ENCODE measurements at places on chromosomes 5 and 9.
A peak's percentile ranks its signal among the peaks of the same experiment; 100 is the strongest.

- no peak for DNase-seq
These were observed 543.2 kb upstream of the SGCD start for GRCh38 chr5:155783791-155784190.

- DNase-seq = no peak
These were observed 253.0 kb downstream of the HINT1 start for GRCh38 chr5:130912088-130912487.

- DNase-seq = no peak
These were observed 7.5 kb upstream of the ANKRD33B start for GRCh38 chr5:10556289-10556807.

- DNase-seq = no peak
These were observed at the start of gene S100Z for GRCh38 chr5:76849419-76850291. TSS of gene S100Z (plus strand) at chr5:76850014. CDS start at chr5:76875360, 25,346 bp downstream.

DNA sequence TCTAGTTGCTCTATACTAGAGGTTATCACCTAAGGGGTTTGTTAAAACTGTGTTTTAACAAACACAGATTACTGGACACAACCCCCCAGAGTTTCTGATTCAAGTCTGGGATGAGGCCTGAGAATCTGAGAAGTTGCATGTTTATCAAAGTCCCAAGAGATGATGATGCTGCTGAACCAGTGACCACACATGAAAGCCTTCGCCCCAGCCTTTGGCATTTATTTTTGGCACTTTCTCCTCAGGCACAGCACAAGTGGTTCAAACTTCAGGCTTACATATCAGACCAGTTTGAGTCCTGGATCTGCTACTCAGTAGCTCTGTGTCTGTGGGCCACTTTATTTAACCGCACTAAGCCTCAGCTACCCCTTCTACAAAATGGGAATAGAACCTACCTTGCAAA, 407.2 kb upstream of the PIK3R1 start:
- DNase-seq = no peak

DNA sequence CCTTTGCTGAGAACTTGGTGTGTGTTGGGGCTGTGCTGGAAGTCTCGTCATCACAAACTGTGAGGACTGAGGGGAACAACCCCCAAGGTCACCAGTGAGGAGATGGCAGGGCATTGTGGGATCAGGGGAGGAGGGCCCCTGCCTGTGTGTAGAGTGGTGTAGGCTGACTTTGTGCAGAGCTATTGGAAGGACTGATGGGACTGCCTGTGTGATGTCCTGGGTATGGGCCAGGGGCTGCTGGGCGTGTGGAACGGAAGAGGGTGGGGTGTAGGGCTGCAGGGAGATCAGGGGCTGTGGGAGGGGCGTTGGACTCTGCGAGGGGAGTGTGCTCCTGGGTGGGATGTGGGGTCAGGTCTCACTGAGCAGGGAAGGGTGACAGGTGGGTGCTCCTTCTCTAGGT, 3.6 kb downstream of the WNK2 start:
- no peak for DNase-seq

GRCh38 chr5:68087866-68088265, 127.7 kb upstream of the PIK3R1 start:
- no peak for DNase-seq

DNA sequence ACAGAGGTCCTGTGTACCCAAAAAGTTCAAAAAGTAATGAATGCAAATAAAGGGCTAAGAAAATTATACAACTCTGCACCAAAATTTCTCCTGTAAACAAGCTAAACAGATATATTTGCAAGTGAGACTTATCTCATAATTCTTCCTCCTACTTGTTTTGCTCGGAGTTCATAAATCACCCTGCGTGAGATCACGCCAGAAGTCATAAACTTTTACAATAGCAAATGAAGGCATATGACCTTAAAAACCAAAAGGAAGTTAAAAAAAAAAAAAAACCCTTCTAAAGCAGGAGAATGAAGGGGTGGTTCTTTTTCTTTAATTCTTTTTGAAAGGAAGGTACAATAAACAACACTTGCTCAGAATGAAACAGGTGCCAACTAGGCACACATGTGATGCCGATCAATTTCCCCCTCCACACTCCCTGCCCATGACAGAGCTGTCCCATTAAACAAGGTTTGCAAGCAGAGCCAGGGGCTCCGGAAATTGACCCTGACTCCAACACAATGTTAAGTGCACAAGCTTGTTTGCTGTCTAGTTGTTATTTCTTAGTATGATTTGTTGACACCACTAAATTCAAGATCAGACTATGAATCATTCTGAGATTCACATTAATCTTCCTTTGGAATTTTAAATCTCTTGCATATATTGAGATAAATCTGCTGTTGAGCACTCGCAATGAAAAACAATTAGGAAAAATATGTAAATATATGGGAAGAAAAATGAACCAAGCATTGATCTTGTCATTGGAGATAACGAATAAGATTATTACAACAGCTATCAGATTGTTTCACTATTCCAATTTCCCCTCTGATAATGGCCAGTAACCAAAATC, 46.3 kb downstream of the DROSHA start:
- no peak for DNase-seq

GRCh38 chr9:115237385-115237998, 119.5 kb upstream of the TNC start:
- DNase-seq = no peak

- peak; percentile 82 for DNase-seq
These were observed 297.3 kb downstream of the NR3C1 start for GRCh38 chr5:143106174-143106573.

- no peak for DNase-seq
These were observed 108.1 kb upstream of the RAI14 start for GRCh38 chr5:34548086-34548403.

DNA sequence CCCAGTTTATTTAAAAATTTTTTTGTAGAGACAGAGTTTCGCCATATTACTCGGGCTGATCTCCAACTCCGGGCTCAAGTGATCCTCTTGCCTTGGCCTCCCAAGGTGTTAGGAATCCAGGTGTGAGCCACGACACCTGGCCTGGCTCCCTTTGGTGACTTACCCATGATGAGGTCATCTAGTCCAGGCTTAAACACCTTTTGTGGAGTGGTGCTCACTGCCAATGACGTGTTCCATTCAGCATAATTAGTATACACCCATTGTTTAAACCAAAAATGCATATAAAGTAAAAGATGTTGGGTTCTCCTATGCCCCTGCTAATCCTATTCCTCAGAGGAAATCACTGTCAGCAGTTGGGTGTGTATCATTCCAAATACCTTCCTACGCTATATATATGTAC, 91.0 kb downstream of the HSPA4 start:
- DNase-seq = no peak

DNA sequence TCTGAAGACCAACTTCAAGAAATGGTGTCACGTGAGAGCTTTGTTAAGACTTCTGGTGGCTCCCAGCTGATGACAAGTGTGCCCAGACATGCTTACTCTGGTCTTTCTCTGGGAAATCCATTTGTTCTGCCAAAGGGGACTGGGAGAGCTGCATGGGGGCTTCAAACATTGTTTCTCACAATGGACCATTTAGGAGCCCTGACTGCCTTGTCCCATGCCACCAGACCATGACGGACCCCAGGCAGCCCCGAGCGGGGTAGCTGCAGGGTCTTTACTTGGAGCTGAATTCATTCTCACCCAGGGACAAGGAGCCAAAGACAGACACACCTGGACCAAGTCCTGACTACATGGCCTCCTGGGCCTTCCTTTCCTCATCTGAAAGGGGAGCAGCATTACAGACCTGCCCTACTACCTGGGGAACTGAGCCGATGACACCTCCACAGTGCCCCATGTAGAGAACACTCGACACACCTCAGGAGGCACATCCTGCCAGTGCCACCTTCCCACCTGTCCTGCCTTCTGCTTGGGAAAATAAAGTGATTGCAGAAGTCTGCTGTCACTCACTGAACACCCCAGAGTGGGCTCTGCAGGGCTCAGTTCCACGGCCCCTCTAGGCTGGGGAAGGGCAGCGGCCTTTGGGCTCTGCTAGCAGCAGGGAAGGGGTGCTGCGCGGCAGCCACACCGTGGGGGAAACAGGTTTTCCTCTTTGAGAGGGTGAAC, 169.0 kb downstream of the DAB2IP start:
- no peak for DNase-seq

- DNase-seq = no peak
These were observed 22.9 kb downstream of the TRIM14 start for GRCh38 chr9:98096091-98096490.

GRCh38 chr9:114894609-114895433, 35.6 kb downstream of the TNFSF8 start:
- peak; percentile 24 for DNase-seq

GRCh38 chr9:6015278-6016157, at the start of gene RANBP6:
TSS of gene RANBP6 (minus strand) at chr9:6015624. CDS start at chr9:6015607, 17 bp downstream.
- peak; percentile 91 for DNase-seq
